Esophagus muscularis mucosa (tissue), 4 donors: ENCODE measurements at places on chromosomes 6 and 20. TPM values are rescaled to one million over a fixed set of nuclear protein-coding genes. Genes with fewer than 3 reads are reported as not detected.

- no peak overlapping the region for H3K27ac ChIP-seq
These were observed 113.3 kb upstream of the SLC2A12 start for GRCh38 chr6:134165561-134166201.

DNA sequence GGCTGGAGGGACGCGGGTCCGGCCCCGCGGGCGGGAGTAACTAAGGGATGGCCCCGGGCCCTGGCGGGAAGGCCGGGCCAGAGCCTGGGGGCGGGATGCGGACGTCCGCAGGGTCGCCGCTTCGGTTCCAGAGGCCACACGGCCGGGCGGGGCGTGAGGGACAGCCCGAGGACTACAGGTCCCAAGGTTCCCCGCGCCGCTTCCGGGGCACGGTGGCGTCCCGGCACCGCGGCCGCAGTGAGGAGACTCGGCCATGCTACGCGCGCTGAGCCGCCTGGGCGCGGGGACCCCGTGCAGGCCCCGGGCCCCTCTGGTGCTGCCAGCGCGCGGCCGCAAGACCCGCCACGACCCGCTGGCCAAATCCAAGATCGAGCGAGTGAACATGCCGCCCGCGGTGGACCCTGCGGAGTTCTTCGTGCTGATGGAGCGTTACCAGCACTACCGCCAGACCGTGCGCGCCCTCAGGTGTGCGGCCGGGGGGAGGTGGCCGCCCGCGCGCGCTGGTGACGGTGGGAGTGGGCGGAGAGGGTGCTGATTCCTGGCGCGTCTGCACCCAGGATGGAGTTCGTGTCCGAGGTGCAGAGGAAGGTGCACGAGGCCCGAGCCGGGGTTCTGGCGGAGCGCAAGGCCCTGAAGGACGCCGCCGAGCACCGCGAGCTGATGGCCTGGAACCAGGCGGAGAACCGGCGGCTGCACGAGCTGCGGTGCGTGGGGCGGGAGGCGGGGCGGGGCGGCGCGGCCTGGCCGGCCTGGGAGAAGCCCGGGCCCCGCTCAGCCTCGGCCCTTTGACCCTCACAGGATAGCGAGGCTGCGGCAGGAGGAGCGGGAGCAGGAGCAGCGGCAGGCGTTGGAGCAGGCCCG, at the start of gene MRPS26:
Gene MRPS26 (plus strand): TSS at position 237 of the 861 bp plus-strand sequence. CDS start 17 bp downstream, at position 254.
- H3K27me3 ChIP-seq: no peaks in the 10 kb centered on the region
- DNase-seq: peak; percentile 96
- peaks cover 22% of the 10 kb centered on the region for H3K36me3 ChIP-seq

DNA sequence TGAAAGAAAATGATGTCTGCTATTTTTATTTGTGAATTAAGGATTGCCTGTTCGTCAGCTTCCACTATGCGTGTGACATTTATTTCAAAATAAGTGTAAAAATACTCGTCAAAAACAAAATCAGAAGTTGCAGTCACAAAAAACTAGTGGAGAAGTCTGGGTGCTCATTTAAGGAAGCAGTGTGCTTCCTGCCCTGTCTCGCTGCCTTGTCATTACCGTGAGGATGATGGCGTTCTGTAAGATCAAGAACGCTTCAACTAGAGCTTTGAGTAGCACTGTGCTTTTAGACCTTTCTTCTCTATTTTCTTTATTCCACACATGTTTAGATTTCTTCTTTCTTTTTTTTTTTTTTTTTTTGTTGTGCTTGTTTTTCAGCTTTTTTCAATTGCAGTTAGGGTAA, 186.9 kb downstream of the TBC1D7 start:
- DNase-seq: no peak
- H3K27ac ChIP-seq: no peak overlapping the region
- H3K4me3 ChIP-seq: no peak overlapping the region
- H3K36me3 ChIP-seq: no peaks in the 10 kb centered on the region
- H3K27me3 ChIP-seq: no peaks in the 10 kb centered on the region

The DDX27 gene
- total RNA-seq: 25.7 TPM

DNA sequence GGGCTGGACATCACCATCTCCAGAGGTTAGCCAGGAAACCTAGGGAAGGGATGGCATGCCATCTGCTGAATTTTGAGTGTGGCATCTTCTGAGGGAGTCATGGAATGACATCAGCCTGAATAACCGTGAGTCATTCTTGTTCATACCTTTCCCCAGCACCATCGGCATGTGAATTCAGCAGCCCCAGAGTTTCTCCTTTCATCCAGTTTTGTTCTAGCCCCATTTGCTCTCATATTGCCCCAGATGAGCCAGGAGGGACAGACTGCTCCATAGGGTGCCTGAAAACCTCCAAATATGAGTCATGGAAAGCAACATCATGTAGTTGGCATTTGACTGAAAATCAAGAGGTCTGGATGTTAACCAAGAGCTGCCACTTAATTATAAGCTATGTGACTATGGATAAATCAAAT, 219.2 kb upstream of the SGK1 start:
- H3K4me1 ChIP-seq: peaks cover 14% of the 10 kb centered on the region
- no peak overlapping the region for H3K27ac ChIP-seq
- H3K4me3 ChIP-seq: no peak overlapping the region
- no peaks in the 10 kb centered on the region for H3K27me3 ChIP-seq
- DNase-seq: no peak
- no peaks in the 10 kb centered on the region for H3K36me3 ChIP-seq

The TMEM217 gene
- 0.99 TPM for total RNA-seq

The FAM217A gene
- total RNA-seq: not detected

GRCh38 chr20:38842026-38842425, 36.5 kb downstream of the PPP1R16B start:
- H3K27ac ChIP-seq: no peak overlapping the region
- no peaks in the 10 kb centered on the region for H3K36me3 ChIP-seq
- no peak for DNase-seq
- H3K4me1 ChIP-seq: no peaks in the 10 kb centered on the region

DNA sequence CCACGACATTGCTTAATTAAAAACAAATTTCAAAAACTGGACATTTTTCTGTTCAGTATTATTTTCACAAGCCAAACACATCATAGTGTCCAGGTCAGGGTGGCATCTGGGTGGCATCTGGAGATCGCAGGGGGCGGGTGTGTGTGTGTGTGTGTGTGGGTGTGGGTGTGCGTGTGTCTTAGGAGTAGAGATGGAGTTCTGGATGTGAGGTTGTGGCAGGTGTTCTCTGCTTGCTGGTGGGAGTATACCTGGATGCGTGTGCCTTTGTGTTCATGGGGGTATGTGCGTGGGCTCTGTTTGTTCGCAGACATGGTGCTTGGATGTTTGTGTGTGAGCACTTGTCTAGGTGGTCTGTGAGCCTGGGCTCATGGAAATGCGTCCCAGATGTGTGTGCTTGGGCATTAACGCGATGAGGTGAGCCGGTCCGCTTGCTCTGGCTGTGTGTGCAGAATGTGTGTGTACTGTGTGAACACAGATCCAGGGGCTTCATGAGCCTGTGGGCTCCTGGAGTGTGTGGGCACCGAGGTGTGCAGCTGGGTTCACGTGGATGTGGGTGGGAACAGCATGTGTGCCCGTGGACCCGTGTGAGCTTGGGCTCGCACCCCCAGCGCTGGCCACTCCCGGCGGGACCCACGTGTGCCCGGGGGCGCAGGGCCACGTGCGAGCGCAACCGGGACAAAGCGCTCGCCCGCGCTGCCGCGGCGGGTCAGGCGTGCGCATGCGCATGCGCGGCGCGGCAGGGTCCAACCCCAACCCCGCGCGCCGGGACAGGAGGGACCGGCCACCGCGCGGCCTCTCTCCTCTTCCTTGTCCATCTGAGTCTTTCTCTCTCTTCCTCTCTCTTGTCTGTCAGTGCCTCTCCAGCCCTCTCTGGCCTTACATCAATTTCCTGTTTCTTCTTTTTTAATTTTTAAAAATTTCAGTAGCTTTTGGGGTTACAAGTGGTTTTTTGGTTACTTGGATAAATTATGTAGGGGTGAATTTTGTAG, 60.4 kb downstream of the SRC start:
- peak overlapping the region; percentile 37 for H3K4me3 ChIP-seq
- peaks cover 25% of the 10 kb centered on the region for H3K36me3 ChIP-seq
- peaks cover 3% of the 10 kb centered on the region for H3K4me1 ChIP-seq

The MCCD1 gene
- not detected for total RNA-seq

The REV3L gene
- 49.2 TPM for total RNA-seq

DNA sequence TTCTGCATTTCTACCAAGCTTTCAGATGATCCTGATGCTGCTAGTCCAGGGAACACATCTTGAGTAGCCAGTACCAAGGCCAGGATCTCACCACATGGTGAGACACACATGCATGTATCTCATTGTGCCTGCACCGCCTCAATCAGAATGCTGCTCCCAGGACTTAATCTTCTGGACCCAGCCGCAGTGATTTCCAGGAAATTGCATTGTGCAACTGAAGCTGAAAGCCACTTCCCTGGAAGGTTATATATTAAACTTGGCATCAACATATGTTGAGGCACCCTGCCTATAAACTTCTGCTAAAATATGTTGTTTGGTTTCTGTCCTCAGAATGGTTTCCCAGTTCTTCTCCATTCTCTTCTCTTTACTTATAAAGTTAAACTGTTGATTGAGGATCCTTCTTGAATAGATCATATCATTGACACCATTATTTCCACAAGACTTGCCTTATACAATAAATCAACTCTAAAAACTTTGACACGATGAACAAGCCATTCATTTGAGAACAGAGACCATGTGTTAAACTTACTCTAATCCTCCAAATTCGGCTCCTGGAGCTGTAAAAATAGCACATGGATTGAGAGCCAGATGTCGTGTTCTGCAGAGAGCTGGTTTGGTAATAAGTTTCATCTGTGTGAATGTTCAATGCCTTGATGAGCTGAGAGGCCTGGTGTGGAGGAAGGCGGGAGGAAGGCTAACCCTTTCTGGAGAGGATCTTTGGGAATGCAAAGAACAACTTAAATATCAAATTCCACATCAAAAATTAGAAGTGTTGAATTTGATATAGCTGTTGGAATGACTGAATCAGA, 65.0 kb upstream of the PCSK2 start:
- H3K36me3 ChIP-seq: no peaks in the 10 kb centered on the region
- no peak overlapping the region for H3K27ac ChIP-seq
- H3K4me3 ChIP-seq: no peak overlapping the region
- DNase-seq: no peak
- no peaks in the 10 kb centered on the region for H3K27me3 ChIP-seq

GRCh38 chr20:10708351-10709185, 34.8 kb upstream of the JAG1 start:
- no peaks in the 10 kb centered on the region for H3K36me3 ChIP-seq
- DNase-seq: no peak
- no peaks in the 10 kb centered on the region for H3K4me1 ChIP-seq
- H3K27me3 ChIP-seq: no peaks in the 10 kb centered on the region

DNA sequence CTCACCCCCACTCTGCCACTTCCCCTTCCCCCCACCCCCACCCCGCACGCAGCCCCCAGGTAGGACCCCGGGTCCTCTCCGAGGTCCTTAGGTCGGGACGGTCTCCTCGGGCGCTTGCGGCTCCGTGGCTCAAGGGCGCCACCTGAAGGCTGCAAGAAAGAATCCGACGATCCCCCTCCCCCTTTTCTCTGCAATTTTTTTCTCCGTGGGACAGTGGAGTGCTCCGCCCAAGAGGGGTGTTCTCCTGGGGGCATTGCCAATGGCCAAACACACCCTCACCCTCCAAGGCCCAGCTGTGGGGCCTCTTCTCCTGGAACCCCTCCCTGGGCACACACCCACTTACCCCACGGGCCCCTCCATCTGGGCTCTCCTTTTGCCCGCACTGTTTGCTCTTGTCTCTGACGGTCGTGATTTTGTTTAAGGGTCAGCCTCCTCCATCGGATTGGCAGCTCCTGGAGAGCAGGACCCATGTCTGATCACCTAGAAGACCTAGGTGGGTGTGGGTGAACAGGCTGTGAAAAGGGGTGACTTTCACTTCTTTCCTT, 1.1 kb upstream of the TMEM74B start:
- H3K27ac ChIP-seq: no peak overlapping the region
- H3K4me3 ChIP-seq: peak overlapping the region; percentile 50
- H3K4me1 ChIP-seq: peaks cover 12% of the 10 kb centered on the region
- H3K36me3 ChIP-seq: peaks cover 4% of the 10 kb centered on the region
- peaks cover 16% of the 10 kb centered on the region for H3K27me3 ChIP-seq

DNA sequence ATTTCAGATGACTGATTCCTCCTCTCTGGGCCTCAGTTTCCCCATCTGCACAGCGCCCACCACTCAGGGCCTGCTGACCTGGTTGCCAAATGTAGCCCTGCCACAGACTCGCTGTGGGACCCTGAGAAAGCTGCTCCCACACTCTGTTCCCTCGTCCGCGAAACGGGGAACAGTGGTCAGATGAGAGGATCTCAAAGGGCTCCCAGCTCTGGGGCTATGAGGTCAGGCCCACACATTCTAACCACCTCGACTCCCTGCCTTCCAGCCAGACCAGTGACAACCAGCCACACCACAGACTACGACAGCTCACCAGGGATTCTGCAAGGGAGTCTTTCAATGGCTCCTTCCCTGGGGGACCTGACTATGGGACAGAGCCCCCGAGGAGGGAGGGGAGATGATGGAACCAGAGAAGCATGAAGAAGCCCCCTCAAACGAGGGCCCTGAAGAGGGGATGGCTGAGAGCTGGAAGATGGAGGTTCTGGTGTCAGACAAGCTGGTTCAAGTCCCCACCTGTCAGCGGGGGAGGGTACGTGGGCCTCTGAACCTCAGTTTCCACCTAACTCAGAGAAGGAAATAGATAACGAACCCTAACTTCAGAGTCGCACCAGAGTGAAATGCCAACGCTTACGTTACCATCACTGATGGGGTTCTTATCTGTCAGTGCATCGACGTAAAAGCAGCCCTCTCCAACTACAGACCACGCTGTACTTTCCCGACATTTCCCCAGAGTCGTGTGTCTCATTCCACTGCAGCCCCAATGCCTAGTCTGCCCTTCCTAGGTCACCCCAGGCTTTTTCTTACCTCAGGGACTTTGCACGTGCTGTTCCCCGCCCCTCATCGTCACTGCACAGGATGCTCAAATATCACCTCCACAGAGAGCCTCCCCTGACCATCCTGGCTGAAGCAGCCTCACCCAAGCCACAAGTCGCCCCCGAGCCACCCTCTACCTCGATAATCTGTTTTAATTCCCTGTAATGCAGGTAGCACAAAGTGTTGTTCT, 60.5 kb downstream of the PREX1 start:
- no peak overlapping the region for H3K27ac ChIP-seq
- H3K4me1 ChIP-seq: peaks cover 8% of the 10 kb centered on the region
- no peak overlapping the region for H3K4me3 ChIP-seq
- H3K36me3 ChIP-seq: no peaks in the 10 kb centered on the region
- peaks cover 13% of the 10 kb centered on the region for H3K27me3 ChIP-seq

- no peaks in the 10 kb centered on the region for H3K36me3 ChIP-seq
- H3K4me3 ChIP-seq: peak overlapping the region; percentile 52
- peak overlapping the region; percentile 87 for H3K27ac ChIP-seq
- DNase-seq: no peak
- H3K4me1 ChIP-seq: peaks cover 14% of the 10 kb centered on the region
These were observed 37.9 kb downstream of the ERMARD start for GRCh38 chr6:169789146-169789943.

The PSMA7 gene
- 261 TPM for total RNA-seq

- H3K36me3 ChIP-seq: no peaks in the 10 kb centered on the region
- peak overlapping the region; percentile 76 for H3K27ac ChIP-seq
- peak overlapping the region; percentile 92 for H3K4me3 ChIP-seq
These were observed 81.3 kb upstream of the CCDC28A start for GRCh38 chr6:138692058-138692977.
